ENCODE measurements at places on chromosomes 7 and 10.

- DNase-seq = no peak
Measured at GRCh38 chr10:5614155-5614721, 52.2 kb downstream of the ASB13 start.

GRCh38 chr10:48184224-48184623, 90.3 kb downstream of the FRMPD2 start:
- DNase-seq = no peak

DNA sequence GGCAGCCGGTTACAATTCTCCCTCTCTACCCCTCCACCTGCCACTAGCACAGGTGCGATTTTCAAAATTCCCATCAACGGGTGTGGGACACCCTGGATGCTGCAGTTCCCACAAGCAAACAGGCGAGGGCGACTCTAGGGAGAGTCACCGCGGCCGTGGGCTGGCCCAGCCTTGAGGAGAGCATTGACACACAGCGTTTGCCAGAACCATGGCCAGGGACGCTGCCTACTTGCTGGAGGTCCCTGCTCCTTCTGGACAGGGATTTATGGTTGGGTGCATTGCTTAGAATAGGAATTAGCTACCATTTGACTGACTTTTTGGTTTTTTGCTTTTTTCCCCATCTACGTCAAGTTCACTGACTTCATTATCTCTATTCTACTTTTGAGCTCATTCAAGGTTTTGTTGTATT, 19.0 kb upstream of the CLDN4 start:
- peak; percentile 46 for DNase-seq

DNA sequence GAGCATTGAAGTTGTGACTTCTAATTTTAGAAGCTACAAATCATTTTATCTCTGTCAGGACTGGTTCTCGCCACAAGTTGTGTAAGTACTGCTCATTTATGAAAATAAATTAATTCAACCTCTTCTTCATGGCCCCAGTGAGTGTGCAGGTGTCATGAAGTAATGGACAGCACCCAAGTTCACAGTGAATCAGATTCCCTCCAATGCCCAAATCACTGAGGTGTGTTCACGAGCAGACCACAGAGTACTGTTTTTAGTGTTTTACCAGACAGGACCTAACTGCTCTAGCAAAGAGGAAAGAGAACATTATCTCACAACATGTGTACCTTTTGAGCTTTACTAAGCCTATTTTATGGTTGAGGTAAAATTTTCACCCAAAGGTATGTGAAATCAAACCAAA, 980.0 kb downstream of the CNTNAP2 start:
- no peak for DNase-seq

DNA sequence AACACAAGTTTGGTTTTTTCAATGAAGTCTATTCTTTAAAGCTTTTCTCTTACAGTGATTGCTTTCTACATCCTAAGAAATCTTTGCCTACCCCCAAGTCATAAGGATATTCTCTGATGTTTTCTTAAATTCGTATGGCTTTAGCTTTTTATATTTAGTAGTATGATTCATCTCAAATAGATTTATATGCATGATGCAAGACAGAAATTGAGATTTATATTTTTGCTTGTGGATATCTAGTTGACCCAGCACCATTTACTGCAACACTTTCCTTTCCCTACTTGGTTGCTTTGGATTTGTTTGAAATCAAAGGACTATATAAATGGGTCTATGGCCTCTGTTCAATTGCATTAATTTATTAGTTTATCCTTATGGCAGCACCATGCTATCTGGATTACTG, 113.9 kb downstream of the ZNF438 start:
- DNase-seq = no peak
